ENCODE measurements at places on chromosomes 16 and 17.

GRCh38 chr17:42678951-42679491 lies 2.2 kb upstream of the PLEKHH3 start:
- DNase-seq: peak; percentile 77

GRCh38 chr16:15790458-15790857 lies 66.4 kb downstream of the MYH11 start:
- no peak for DNase-seq

DNA sequence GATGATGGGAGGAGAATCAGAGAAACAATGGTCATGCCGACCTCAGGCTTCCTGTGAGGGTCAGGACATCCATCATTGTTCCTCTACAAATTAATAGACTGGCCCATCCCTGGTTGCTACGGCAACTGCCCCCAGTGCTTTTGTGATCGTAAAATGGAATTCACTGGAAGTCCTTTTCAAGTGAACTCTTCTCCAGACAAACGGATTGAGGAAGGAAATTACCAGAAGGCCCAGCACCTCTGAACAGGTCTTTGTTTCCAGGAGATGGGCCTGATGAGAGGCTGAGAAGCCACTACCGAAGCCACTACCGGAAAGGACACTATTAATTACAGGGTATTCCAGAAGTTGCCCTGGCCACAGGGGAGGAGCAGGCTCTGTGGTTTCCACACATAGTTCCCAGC lies 126.0 kb downstream of the MGAT5B start:
- no peak for DNase-seq

DNA sequence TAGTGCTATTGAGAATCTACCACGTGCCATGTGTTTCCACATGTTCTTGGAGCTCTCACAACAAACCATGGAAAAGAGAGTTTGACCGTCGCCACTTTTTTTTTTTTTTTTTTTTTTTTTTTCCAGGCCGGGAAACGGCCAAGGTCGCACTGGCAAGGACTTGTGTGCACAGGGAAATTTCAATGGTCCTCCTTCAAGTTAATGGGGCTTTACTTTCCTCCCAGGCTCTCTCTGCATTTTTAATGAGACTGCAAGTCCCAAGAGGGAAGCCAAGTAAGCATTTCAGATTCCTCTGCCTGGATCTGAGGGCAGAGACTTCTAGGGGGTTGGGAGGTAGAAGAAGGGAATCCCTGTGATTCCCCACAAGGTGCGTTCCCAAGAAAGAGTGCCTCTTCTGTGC lies 94.7 kb upstream of the MPHOSPH6 start:
- DNase-seq: no peak

- DNase-seq: no peak
Observed at GRCh38 chr16:65116818-65117430, 4.9 kb downstream of the CDH11 start.

DNA sequence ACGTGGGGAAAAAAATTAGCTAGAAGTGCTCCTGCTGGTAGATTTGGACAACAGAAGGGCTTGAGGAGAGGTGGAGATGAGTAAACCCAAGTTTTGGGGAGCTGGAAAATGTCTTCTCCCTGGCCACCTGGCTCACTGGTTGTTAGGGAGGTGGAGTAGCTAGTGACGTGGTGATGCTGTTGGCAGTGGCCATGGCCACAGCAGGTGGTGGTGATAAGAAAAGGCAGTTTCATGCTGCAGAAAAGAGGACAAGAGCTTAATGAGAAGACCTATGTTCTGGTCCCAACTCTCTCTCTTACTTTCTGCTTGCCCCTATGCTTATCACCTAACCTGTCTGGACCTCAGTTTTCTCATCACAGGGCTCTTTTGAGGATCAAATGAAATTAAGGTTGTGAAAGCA lies 223.5 kb upstream of the N4BP1 start:
- no peak for DNase-seq

- DNase-seq: no peak
Observed at GRCh38 chr16:87107201-87107600, 210.0 kb downstream of the C16orf95 start.
